Effector memory CD4-positive, alpha-beta T cell (primary cell): ENCODE measurements at places on chromosomes 4 and X.

- H3K27me3 ChIP-seq = no peaks in the 10 kb centered on the region
- no peaks in the 10 kb centered on the region for H3K36me3 ChIP-seq
- DNase-seq = no peak
- H3K27ac ChIP-seq = no peak overlapping the region
- no peaks in the 10 kb centered on the region for H3K4me1 ChIP-seq
Measured at GRCh38 chr4:37795581-37796195, 30.8 kb upstream of the PGM2 start.

DNA sequence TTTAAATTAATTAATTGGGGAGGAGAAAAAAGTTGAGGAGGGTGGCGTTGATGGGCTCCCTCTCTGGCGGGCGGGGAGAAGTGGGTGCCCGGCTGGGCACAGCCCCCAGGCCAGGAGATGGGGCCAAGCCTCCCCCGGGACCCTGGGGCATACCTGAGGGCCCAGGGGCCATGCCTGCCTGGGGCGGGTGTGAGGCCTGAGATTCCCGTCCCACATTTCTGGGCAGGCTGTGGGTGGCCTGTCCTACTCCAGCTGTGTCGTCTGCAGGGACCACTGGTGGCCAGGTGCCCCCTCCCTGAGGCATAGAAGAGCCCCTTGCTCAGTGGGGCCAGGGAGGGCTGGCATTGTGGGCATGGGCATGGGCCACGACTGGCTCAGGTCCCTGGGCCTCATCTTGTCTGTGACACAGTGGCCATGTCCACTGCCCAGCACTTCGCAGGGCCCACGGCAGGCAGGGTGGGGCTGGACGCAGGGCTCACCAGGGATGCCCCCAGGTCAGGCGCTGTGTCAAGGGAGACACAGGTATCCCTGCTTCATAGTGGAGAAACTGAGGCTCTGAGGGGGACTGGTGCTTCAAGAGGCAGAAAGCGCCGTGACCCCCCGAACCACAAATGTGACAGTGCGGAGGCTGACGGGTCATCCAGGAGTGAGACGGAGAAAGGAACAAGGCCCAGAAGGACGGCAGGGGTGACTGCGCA is 60.1 kb downstream of the FAM53A start:
- no peak overlapping the region for H3K27ac ChIP-seq
- no peaks in the 10 kb centered on the region for H3K36me3 ChIP-seq
- DNase-seq = no peak
- H3K27me3 ChIP-seq = no peaks in the 10 kb centered on the region

- no peaks in the 10 kb centered on the region for H3K27me3 ChIP-seq
- H3K36me3 ChIP-seq = no peaks in the 10 kb centered on the region
- no peaks in the 10 kb centered on the region for H3K4me1 ChIP-seq
- no peak for DNase-seq
Measured at GRCh38 chr4:23220911-23221310, 528.2 kb downstream of the GBA3 start.

GRCh38 chrX:46634577-46634976 is 61.0 kb downstream of the CHST7 start:
- H3K36me3 ChIP-seq = no peaks in the 10 kb centered on the region
- H3K4me1 ChIP-seq = no peaks in the 10 kb centered on the region
- DNase-seq = no peak
- no peak overlapping the region for H3K27ac ChIP-seq
- H3K27me3 ChIP-seq = no peaks in the 10 kb centered on the region
- H3K4me3 ChIP-seq = no peak overlapping the region

DNA sequence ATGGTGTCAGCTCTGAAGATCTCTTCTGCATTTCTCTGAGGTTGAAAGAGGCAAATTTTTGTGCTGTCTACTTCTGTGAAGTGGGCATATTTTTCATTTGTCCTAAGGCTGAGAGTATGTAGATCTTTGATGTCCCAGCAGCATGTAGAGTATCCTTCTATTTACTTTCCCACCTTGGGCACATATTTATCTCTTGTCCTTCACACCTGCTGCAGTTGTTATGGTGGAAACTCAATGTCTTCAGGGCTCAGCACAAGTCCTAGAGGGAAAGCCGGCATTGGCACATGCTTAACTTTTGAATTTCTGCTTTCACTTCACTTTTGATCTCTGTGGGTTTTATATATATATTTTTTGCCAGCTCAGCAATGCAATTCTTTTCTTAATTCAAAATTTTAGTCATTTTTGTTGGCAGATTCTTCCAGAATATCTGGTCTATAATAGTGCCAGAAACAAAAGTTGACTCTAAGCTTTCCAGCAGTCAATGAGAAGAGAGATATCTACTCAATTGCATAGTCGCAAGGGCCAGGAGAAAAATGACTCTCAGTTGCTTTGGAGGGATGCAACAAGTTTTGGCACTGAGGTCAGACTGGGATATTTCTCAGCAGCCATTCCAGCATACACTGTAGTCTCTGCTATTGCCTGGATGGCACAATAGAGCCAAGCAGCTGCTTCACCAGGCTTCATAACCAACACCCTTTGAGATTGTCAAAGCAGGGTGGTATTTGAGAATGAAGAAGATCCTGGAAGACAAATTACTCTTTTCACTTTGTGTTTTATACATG is 127.8 kb upstream of the FAT1 start:
- no peak overlapping the region for H3K27ac ChIP-seq
- no peak for DNase-seq
- H3K36me3 ChIP-seq = no peaks in the 10 kb centered on the region
- H3K4me1 ChIP-seq = no peaks in the 10 kb centered on the region

DNA sequence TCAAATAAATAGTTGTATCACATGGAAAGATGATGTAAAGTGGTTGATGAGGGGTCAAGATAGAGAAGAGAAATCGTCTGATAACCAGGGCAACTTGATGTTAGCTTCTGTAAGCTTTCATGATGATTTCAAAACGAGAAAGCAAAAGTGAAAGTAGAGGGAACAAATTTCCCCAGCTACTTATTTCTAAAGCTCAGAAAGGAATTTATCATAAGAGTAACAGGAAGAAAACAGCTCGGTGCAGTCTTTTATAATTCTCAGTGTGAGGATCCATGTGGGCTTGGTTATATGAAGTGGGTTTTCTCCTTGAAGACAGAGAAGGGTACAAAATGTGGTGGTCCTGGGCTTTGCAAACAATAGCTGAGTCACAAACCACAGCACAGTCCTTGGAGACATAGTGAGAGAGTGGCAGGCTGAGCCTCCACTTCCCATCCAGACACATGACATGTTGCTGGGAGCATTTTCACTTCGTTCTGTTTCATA is 32.1 kb upstream of the GLRA2 start:
- no peaks in the 10 kb centered on the region for H3K4me1 ChIP-seq
- peak overlapping the region; percentile 22 for H3K27ac ChIP-seq
- DNase-seq = no peak
- H3K27me3 ChIP-seq = no peaks in the 10 kb centered on the region
- no peaks in the 10 kb centered on the region for H3K36me3 ChIP-seq
- peak overlapping the region; percentile 43 for H3K4me3 ChIP-seq

DNA sequence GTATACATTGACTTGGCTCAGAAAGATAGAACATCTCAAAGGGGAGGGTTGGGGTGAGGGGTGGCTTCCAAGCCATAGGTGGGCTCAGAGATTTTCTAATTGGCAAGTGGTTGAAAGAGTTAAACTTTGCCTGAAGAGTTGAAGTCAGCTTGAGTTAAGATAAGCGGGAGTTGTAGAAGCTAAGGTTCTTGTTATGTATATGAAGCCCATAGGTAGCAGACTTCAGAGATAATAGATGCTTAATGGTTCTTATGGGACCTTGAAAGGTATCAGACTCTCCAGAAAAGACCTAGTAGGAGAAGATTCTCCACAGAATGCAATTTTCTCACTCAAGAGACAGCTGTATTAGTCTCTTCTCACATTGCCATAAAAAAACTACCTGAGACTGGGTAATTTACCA is 599.1 kb upstream of the CPEB2 start:
- no peaks in the 10 kb centered on the region for H3K4me1 ChIP-seq
- no peak for DNase-seq
- H3K27ac ChIP-seq = no peak overlapping the region
- H3K36me3 ChIP-seq = no peaks in the 10 kb centered on the region
- H3K27me3 ChIP-seq = no peaks in the 10 kb centered on the region
- H3K4me3 ChIP-seq = no peak overlapping the region

DNA sequence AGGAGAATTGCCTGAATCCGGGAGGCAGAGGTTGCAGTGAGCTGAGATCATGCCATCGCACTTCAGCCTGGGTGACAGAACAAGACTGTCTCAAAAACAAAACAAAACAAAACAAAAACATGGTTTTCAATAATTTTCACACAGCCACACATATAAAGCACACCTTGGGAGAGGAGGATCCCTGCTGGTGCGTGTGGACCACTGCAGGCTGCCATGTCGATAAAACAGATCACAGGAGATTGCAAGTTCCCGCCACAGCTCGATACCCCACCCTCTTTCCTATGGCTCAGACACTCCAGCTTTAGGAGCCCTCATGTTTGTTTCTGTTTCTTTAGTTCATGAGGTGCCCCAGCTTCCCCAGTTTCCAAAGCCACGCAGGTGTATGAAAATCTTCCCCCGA is 31.3 kb upstream of the CLDN24 start:
- H3K4me3 ChIP-seq = no peak overlapping the region
- no peaks in the 10 kb centered on the region for H3K36me3 ChIP-seq
- no peaks in the 10 kb centered on the region for H3K4me1 ChIP-seq
- H3K27me3 ChIP-seq = no peaks in the 10 kb centered on the region
- no peak overlapping the region for H3K27ac ChIP-seq

- no peak overlapping the region for H3K4me3 ChIP-seq
- no peaks in the 10 kb centered on the region for H3K4me1 ChIP-seq
- DNase-seq = no peak
- no peak overlapping the region for H3K27ac ChIP-seq
- no peaks in the 10 kb centered on the region for H3K27me3 ChIP-seq
Measured at GRCh38 chr4:170476351-170476750, 386.6 kb upstream of the AADAT start.

- H3K36me3 ChIP-seq = no peaks in the 10 kb centered on the region
- H3K27me3 ChIP-seq = no peaks in the 10 kb centered on the region
- no peak overlapping the region for H3K4me3 ChIP-seq
- DNase-seq = no peak
Measured at GRCh38 chr4:61294936-61295335, 94.8 kb downstream of the ADGRL3 start.

DNA sequence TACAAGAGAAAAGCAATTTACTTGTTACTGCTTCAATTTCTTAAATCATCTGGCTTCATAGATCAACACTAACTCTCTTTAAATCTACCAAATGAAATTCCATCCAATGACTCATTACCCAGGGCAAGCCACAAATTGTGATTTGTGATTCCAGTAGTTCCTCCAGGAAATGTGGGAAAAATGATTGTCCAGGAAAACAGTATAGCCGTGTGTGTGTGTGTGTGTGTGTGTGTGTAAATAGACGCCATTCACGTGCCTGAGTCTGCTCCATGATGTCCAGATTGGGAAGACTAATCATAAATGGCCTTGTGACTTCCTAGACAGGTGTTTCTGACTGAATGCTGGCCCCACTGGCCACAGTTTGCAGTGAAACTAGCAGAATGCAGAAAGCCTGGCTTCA is 121.3 kb downstream of the HS6ST2 start:
- no peak overlapping the region for H3K4me3 ChIP-seq
- no peak for DNase-seq
- H3K27me3 ChIP-seq = no peaks in the 10 kb centered on the region

GRCh38 chr4:120865985-120866384 is 56.5 kb downstream of the PRDM5 start:
- DNase-seq = no peak
- H3K4me1 ChIP-seq = no peaks in the 10 kb centered on the region
- H3K4me3 ChIP-seq = no peak overlapping the region
- no peak overlapping the region for H3K27ac ChIP-seq
- H3K27me3 ChIP-seq = no peaks in the 10 kb centered on the region

DNA sequence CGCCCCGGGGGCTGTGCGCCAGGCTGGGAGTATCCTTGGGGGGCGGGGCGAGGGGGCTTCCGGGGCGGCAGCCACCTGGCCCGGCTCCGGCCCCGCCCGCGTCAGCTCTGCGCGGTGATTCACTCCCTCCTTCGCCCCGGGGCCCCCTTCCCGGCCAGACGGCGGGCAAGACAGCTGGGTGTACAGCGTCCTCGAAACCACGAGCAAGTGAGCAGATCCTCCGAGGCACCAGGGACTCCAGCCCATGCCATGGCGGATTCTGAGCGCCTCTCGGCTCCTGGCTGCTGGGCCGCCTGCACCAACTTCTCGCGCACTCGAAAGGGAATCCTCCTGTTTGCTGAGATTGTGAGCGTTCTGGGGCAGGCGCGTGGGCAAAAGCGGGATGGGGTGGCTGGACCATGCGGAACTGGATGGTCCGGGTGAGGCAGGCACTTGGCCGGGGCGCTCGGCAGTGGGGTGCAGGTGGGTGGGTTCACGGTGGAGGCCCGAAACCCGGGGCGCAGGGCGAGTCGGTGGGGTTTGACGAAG is at the start of gene PLP2:
Gene PLP2 (plus strand): TSS at position 147 of the 528 bp plus-strand sequence. CDS start 103 bp downstream, at position 250.
- H3K27ac ChIP-seq = peak within 1 kb of the TSS; percentile 73
- DNase-seq = peak; percentile 63
- peaks cover 8% of the 10 kb centered on the region for H3K4me1 ChIP-seq
- H3K27me3 ChIP-seq = no peaks in the 10 kb centered on the region

- no peak overlapping the region for H3K27ac ChIP-seq
- no peak overlapping the region for H3K4me3 ChIP-seq
- no peaks in the 10 kb centered on the region for H3K27me3 ChIP-seq
- DNase-seq = no peak
- no peaks in the 10 kb centered on the region for H3K4me1 ChIP-seq
Measured at GRCh38 chrX:34382416-34382815, 250.3 kb upstream of the FAM47A start.

DNA sequence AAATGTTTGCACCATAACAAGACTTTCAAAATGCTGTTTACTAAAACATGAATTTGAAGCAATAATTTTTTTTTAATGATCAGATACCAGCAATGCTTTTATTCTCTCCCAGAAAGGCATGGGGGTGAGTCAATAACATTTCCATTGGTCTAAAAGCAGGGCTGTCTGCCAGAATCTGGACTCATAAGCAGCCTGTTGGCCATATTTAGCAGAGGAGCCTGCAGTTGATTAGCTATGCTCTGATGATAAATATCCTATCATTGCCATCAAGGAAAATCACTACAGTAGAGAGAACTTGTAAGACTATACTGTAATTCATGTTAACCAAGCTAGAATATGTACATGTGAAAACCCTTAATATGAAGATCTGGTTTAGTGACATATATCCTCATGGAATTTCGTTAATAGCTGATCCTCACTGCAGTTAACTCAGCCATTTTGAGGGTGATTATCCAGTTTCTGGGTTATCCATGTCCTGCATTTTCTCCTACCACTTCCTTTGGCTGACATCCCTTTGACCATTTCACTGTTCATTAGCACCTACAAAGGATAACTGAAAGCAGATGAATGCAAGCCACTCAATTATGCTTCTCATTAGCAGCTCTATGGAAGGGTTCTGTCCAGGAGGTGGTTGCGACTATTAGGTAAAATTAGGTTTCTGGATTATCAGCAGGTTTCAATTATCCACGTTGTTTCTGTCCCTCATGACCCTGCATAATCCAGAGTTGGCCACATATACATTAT is 72.9 kb upstream of the DIAPH2 start:
- no peak overlapping the region for H3K4me3 ChIP-seq
- no peaks in the 10 kb centered on the region for H3K27me3 ChIP-seq
- no peaks in the 10 kb centered on the region for H3K36me3 ChIP-seq
- no peaks in the 10 kb centered on the region for H3K4me1 ChIP-seq
- DNase-seq = no peak
- H3K27ac ChIP-seq = no peak overlapping the region
